ENCODE measurements at places on chromosomes 1 and 21.
A peak's percentile ranks its signal among the peaks of the same experiment; 100 is the strongest.

DNA sequence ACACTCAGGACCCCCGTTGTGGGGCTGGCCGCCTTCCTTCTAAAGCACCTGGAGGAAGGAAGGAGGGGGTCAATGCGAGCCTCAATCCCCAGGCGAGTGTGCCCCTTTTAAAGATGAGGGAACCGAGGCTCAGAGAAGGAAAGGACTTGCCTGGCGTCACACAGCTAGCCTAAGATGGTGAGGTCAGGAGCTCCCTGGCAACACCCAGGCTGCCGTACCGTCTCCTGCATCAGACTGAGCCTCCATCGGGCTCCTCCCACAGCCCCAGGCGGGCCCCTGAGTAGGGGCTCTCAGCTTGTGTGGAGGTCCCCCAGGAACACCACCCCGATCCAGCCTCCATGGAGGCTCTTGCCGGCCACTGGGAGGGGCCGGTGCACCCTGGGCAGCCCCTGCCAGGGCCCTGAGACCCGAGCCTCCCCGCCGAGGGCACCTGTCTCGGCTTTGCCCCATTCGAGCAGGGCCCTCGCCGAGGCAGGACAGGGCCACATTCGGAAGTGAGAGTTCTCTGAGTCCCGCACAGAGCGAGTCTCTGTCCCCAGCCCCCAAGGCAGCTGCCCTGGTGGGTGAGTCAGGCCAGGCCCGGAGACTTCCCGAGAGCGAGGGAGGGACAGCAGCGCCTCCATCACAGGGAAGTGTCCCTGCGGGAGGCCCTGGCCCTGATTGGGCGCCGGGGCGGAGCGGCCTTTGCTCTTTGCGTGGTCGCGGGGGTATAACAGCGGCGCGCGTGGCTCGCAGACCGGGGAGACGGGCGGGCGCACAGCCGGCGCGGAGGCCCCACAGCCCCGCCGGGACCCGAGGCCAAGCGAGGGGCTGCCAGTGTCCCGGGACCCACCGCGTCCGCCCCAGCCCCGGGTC is at the start of gene AIRE:
TSS of gene AIRE (plus strand) at position 739 of the 855 bp plus-strand sequence. CDS start 131 bp downstream, outside the sequence.
- DNase-seq = no peak

GRCh38 chr1:92623187-92623778 is 136.6 kb upstream of the GFI1 start:
- no peak for DNase-seq

- DNase-seq = no peak
Observed at GRCh38 chr1:188170935-188171334, 1342.2 kb downstream of the PLA2G4A start.

GRCh38 chr21:17191346-17191993 is 321.4 kb upstream of the CXADR start:
- DNase-seq = no peak

DNA sequence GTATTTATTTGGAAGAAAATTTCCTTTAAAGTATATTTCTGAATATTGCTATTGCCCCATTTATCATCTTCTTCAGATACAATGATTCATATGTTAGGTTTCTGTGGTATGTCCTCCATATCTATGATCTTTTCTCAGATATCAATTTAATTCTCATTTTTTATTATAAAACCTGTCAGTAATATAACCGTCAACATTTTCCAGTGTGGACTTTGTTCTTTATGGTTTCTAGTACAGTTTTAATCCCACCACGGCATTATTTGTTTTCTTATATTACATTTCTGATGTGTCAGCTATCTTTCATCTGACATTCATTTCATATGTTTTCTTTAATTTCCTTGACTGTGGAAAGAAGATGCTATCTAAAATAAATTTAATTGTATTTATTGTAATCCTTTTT is 97.9 kb downstream of the PLPPR5 start:
- DNase-seq = no peak

GRCh38 chr1:172397221-172397620 is 23.3 kb upstream of the C1orf105 start:
- DNase-seq = no peak

DNA sequence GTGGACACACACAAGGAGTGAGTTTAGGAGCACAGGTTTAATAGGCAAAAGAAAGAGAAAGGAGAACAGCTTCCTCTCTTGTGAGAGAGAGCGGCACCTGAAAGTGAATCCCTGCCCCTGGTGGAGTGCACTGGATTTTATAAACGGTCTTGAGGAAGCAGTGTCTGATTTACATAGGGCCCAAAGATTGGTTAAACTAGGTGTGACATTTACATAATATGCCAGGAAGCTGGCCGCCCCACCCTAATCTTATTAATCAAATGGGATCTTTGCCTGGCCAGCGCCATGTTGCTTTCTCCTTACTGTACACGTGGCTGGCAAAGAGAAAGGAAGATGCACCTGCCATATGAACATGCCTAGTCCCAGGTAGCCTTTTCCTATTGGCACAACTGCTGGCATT is 38.7 kb downstream of the CFH start:
- DNase-seq = no peak

DNA sequence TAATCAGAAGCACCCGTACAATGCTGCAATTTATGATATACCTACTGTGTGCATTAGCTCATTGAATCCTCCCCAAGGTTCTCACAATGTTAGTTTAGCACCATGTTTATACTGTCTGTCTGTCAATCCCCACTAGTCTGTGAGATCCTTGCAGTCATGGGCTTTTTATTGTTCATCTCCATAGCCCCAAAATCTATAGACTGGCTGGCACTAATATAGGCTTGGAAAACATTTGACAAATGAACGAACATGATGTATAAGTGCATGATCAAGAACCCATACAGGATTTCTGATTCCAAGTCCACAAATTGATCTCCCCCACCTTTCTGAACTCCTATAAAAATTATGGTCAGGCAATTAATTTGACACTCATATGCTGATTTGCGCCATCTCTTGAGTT is 290.0 kb downstream of the OMA1 start:
- no peak for DNase-seq

GRCh38 chr1:41489561-41489960 is 5.1 kb upstream of the EDN2 start:
- no peak for DNase-seq

DNA sequence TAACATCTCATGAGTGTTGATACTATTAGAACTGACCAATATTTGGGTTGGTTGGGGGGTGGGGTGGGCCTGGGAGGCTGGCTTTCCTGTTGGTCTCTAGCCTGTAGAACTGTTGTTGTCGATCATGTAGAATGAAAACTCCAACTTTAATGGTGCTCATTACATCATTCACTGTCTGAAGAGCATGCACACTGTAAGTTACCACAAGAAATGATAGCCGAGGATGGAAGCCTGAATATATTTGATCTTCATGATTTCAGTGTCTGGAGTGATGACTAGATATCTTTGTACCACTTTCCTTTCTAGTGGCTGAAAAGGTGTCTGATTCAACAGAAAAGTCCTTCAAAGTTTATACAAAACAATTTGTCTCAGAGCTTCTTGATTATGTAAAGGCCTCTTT is 123.6 kb downstream of the XCL2 start:
- no peak for DNase-seq

GRCh38 chr1:234558330-234558836 is 51.6 kb downstream of the IRF2BP2 start:
- DNase-seq = no peak

GRCh38 chr1:7447093-7447492 is 324.0 kb upstream of the VAMP3 start:
- no peak for DNase-seq

DNA sequence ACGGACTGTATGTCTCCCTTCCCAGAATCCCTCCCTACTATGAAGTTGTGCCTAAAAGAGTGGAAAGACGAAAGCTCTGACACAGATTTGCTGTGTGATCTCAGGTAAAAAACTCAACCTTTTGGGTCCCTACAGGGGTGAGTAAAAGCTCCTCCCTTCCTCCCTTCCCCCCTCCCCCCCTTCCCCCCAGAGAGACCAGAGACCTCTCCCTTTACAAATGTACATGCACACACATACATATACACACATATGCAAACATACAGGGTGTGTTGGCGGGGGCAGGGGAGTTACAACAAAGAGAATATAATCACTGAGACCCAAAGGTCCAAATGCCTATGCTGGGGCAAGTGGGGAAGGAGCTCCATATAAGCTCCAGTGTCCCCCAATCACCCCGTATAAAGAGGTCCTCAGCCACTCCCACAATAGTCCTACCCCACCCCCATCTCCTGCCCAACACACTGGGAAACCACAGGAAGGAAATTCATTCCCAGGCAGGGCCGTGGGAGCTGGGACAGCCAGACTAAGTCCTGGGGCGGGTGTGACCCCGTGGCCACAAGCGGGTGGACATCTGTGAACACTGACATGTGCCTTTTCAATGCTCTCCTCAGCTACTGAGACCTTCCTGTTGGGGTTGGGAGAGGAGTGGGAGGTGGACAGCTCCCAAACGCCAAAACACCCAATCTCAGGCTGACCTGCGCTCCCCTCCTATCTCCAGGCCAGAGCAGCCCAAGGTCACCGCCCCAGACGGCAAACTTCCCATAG is 2.0 kb downstream of the MEF2D start:
- DNase-seq = no peak

DNA sequence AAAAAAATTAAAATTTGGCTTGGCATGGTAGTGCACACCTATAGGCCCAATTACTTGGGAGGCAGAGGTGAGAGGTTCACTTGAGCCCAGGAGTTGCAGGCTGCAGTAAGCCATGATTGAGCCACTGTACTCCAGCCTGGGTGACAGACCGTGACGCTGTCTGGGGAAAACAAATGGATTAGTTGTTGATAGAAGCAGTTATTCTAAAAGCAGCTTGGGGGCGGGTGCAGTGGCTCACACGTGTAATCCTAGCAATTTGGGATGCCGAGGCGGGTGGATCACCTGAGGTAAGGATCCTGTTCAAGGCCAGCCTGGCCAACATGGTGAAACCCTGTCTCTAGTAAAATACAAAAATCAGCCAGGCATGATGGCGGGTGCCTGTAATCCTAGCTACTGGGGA is 40.3 kb downstream of the KIF1B start:
- DNase-seq = peak; percentile 28

DNA sequence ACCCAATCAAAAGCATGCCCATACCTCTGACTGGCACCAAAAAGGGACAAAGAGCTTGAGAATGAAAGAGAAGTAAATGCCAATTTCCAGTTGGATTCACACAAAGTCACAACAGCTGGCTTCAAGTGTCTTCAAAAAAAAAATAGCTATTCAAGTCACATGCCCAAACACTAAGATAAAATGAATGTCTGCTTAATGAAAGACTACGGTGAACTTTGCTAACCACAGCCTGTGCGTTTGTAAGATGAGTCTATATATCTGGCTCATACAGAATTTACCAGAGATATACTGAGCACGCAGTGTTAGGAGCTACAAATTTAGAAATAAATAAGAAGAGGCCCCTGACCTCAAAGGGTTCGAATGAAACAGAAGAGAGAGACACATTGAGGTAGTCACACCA is 73.2 kb downstream of the DAB1 start:
- no peak for DNase-seq

GRCh38 chr1:51190961-51191360 is 45.1 kb upstream of the RNF11 start:
- DNase-seq = no peak

DNA sequence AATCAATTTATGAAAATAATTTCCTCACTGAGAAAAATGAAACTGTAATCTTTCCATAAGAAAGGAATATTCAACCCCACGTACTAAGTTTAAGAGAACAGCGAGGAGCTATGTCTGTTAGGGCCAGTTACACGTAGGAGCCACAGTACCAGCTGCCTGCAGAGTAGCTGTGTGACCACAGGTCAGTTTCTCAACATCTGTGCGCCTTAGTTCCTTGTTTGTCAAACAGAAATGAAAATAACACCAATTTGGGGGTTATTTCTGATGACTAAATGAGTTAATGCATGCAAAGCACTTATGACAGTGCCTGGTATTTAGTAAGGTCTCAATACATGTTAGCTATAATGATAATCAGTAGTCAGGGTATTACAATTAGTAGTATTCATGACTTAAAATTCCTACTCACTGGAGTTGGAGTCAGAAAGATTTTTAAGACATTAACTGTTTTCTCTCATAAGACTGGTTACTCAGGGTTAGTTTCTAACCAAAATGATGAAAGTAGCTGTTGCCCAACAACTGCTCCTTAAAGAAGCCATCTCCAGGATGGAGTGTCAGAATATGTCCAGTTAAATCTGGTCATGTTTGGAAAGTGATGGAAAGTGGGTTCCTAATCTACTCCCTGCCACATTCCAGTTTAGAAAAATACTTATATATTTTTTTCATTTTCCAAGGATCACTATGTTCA is 85.8 kb upstream of the ZNF648 start:
- no peak for DNase-seq

DNA sequence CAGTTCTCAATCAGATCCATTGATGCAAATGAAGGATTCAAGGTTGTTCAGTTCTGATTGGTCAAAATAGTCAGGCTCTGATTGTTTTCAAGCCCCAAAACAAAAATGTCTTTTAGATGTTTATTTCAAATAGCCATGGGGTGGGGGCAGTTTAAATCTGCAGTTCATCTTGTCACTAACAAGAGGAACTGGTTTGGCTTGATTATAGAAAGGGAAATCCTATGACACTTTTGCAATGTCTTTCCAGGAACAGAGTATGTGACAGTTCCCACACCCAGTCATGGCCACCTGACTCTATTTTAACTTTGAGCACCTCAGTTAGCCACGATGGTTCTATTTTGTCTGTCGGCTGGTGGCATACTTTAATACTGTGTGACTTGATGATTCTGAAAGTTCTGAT is 1544.1 kb downstream of the PLA2G4A start:
- no peak for DNase-seq

DNA sequence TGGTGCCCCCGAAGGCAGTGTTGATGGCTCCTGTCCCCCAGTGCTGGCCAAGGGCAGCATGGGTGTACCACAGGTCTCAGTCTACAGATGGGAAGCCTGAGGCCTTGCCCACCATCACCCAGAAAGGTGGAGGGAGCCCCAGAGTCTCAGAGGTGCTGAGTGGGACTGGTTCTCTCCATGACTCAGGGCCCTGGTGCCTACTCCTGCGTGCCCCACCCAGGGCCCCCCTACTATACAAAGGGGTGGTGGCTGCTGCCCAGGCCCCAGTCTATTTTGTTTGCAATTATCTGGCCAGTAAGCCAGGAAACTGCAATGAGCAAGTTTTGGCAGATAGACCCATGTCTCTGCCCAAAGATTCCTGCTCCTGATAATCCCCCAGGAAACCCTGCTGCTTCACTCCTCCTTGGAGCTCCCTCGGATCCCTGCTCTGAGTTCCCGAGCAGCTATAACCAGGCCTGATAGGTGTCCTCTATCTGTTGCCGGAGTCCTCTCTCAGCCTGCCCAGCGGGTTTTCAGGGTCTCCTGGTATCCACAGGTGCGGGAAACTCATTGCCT is 41.7 kb downstream of the EDN2 start:
- DNase-seq = no peak

GRCh38 chr1:56972976-56973375 is 7.2 kb upstream of the C8B start:
- DNase-seq = no peak

DNA sequence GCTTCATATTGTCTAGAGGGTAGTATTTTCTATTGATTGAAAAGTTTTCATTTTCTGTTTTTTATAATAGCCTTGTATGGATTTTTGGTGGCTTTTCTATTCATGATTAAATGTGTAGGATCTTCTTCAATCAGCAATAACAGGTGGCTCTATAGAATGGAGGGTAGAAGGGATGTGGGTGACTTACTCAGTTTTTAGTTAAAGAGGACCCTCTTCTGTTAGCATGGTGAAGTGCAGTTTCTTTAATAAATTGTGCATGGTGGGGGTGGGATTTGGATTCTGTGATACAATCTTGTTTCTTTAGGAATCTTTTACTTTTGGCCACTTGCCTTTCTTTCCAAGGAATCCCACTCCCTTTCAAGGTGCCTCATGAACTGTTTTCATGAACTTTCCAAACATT is 64.7 kb downstream of the SLC35A3 start:
- no peak for DNase-seq

- no peak for DNase-seq
Observed at GRCh38 chr1:59016390-59016789, 232.5 kb upstream of the JUN start.

- DNase-seq = no peak
Observed at GRCh38 chr1:104874044-104874443, 1124.3 kb downstream of the AMY1C start.

Measured in right renal pelvis (tissue), 4 donors.